ENCODE measurements at places on chromosomes 2 and 18. TPM values are rescaled to one million over a fixed set of nuclear protein-coding genes. Genes with fewer than 3 reads are reported as not detected.

DNA sequence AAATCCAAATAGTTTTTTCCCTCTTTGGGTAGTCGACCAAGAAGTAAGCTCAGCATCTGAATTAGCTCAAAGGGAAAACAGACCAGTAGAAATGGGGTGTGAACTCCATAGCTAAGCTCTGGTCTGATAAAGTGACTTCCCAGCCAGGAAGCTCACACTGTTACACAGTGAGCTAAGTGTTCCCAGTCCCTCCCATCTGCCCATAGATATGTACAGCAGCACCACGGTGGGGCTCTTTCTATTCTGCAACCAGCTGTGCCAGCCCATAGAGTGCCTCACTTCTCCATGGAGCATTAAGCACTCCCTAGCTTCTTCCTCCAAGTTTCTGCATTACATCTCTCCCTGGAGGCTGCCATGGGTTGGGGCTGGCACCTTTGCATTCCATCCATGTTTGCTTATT lies 27.6 kb upstream of the NEMP2 start:
- no peaks in the 10 kb centered on the region for H3K36me3 ChIP-seq
- DNase-seq = no peak
- no peak overlapping the region for H3K4me3 ChIP-seq
- H3K27me3 ChIP-seq = no peaks in the 10 kb centered on the region
- no peak overlapping the region for H3K27ac ChIP-seq

Gene EFEMP1
- total RNA-seq = 0.65 TPM

DNA sequence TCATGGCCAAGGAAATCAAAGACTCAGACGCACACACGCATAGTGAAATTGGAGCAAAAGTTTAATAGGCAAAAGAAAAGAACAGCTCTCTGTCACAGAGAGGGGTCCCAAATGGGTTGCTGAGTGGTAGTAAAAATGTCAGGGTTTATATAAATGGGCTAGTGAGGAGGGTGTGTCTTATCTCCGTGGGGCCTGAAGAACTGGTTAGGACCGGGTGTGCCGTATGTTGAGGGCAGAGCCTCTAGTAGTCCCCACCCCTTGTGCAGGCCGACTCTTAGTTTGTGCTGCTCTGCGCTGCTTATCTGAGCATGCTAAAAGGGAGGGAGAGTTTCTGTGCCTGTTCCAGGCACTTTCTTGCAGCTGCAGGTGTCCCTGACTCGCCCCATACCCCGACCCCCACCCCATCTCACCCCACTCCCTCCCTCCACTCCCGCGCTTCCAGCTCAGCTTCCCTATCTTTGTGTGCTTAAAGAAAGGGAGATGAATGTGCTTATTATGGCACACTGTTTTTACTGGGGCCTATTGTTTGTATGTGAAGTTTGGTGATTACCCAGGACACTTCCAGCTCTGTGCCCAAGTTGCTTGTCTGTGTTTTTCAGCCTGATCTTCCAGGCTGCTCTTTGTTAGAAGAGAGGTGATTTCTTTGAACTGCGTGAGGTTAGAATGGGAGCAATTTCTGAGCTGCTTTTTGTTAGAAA lies 167.4 kb downstream of the SPAG16 start:
- H3K27me3 ChIP-seq = no peaks in the 10 kb centered on the region
- H3K27ac ChIP-seq = no peak overlapping the region
- H3K4me1 ChIP-seq = no peaks in the 10 kb centered on the region
- H3K4me3 ChIP-seq = no peak overlapping the region
- H3K36me3 ChIP-seq = no peaks in the 10 kb centered on the region

Gene FAM117B
- 3.4 TPM for total RNA-seq

Gene DSC2
- 10.9 TPM for total RNA-seq

DNA sequence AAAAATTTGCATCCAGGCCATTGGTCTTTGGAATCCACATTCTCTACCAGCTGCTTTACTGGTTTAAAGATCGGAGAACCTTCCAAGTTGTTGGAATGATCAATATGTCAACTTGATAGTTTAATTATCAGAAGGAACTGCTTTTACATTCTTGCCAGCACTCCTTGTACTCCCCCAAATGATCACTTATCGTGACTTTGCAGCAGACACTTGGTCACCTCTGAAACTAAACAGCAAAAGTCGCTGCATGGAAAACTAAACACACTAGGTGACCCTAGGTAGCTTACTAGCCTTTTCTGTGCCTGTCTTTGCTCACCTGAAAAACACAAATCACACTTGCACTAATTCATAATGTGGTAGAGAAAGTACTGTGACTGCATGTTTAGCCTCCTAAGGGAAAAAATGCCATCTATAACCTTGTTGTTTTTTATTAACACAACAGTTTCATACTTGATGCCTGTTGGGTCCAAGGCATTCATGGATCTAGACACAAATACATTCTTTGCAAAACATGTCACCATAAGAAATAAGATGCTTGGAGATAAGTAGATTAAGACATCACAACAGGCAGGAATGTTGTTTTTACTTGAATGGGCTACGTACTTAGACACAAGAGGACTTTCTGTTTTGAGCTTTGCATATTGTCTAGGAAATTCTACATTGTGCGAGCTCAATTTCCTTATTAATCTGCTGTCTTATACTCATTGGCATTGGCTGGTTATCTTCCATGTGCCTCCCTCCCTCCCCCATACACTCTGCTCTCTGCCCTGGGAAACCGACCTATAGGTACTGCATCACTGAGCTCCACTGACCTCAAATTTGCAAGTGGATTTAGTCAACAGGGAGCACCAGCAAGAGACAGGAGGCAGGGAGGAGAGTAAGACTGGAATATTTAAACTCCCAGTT lies 219.1 kb upstream of the STK17B start:
- H3K27me3 ChIP-seq = no peaks in the 10 kb centered on the region
- no peaks in the 10 kb centered on the region for H3K36me3 ChIP-seq
- H3K4me1 ChIP-seq = no peaks in the 10 kb centered on the region
- H3K4me3 ChIP-seq = no peak overlapping the region

Gene RALBP1
- 34.8 TPM for total RNA-seq

DNA sequence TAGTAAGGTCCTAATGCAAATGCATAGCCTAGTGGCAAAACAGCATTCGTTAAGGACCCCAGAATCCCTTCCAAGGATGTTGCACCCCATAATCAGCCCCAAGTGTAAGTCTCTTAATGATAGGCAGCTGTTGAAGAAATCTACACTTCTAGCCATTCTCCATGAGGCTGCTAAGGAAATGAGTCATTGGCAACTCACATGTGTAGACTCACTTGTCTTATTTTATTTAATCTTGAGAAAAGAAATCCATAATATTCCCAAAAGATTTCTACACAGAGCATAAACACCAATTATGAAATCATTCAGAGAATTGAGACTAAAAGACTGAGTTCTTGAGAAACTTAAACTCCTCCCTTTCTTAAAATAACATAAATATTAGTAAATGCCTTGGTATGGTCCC lies 52.4 kb downstream of the AKAIN1 start:
- H3K27ac ChIP-seq = no peak overlapping the region
- H3K36me3 ChIP-seq = no peaks in the 10 kb centered on the region
- H3K27me3 ChIP-seq = no peaks in the 10 kb centered on the region
- no peaks in the 10 kb centered on the region for H3K4me1 ChIP-seq
- H3K4me3 ChIP-seq = no peak overlapping the region

DNA sequence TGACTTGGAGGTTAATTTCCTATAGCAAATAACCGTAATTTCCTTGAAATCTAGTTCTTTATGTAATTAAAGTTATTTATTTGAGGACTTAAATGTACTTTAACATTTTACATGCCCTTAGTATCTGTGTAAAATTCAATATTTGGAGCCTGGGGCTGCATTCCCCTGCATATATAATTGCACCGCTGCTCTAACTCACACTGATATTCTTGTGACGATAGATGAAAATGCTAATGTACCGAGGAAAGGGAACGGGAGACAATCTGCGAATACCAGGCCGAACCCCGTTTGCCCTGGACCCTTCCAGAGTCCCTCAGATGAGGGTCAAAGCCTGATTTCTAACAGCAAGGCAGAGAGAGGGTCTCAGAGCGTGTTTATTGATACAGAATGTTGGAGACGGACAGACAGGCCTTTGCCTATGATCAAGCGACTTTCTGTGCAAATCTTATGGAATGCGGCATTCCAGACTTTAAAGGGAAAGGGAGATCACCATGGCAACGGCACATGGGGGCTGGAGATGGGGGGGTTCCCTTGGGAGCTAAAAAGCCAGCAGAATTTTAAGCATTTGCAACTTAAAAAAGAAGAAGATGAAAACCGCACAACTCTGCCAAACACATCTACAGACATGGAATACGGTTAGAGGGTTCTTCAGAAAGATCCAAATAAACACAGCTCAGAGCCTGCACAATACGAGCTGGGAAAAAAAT lies 57.6 kb upstream of the TWIST2 start:
- no peaks in the 10 kb centered on the region for H3K27me3 ChIP-seq
- H3K36me3 ChIP-seq = no peaks in the 10 kb centered on the region
- DNase-seq = no peak
- no peak overlapping the region for H3K4me3 ChIP-seq

Gene RMDN2
- 30.6 TPM for total RNA-seq

GRCh38 chr2:158905784-158906183 lies 62.7 kb upstream of the TANC1 start:
- H3K4me1 ChIP-seq = no peaks in the 10 kb centered on the region
- no peak overlapping the region for H3K4me3 ChIP-seq
- no peak overlapping the region for H3K27ac ChIP-seq
- H3K27me3 ChIP-seq = no peaks in the 10 kb centered on the region

Gene FOXI3
- not detected for total RNA-seq

DNA sequence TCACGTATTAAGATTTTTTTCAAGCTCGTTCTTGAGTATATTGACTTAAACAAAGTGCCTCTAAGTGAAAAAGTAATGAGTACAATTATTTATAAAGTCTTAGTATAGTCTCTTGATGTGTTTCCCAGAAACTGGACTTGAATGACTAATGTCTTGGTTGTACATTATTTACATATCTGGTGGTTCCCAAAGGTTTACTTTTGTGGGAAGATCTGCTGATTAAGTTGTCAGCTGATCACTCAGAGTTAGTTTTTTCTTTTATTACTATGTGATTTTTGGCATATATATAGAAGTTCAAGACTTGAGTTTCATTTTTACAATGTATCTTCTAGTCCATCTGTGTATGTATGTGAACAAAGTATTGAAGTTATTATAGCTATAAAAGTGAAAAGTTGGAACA lies 29.5 kb downstream of the RNF144A start:
- H3K36me3 ChIP-seq = no peaks in the 10 kb centered on the region
- H3K4me1 ChIP-seq = no peaks in the 10 kb centered on the region
- no peak overlapping the region for H3K4me3 ChIP-seq
- H3K27ac ChIP-seq = no peak overlapping the region
- no peaks in the 10 kb centered on the region for H3K27me3 ChIP-seq
- DNase-seq = no peak

Gene KATNAL2
- 0.42 TPM for total RNA-seq

- DNase-seq = no peak
- H3K27ac ChIP-seq = no peak overlapping the region
- no peaks in the 10 kb centered on the region for H3K4me1 ChIP-seq
- H3K27me3 ChIP-seq = no peaks in the 10 kb centered on the region
Observed at GRCh38 chr2:238854699-238855229, 6.9 kb downstream of the TWIST2 start.

DNA sequence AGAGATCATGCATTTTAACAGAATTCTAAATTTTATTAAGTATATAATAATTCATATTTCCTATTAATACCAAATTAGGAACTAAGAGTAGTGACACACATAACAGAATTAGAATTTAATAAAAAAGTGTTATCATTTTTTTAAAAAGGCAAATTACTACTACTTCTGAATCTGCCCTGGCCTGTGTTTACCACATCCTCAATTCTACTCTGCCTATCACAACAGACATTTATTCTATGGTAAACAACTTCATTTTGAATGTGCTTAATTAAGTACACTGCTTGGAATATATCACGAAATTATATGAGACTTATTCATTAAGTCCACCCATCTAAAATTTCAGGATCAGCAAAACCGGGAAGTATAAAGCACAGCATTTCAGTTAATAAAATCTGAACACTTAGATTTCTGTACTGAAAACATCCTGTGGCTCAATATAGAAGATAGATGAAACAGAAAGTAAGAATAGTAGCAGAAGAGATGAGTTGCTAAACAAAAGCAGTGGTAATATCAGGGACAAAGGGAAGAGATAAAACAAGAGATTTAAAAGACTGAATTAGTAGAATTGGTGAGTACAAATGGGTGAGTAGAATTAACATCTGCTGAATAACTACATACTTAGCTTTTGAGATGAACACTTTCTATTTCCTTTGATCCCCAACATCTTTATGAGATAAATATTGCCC lies 3.7 kb downstream of the SMC6 start:
- no peak overlapping the region for H3K4me3 ChIP-seq
- peaks cover 3% of the 10 kb centered on the region for H3K36me3 ChIP-seq
- H3K27ac ChIP-seq = no peak overlapping the region
- H3K4me1 ChIP-seq = peaks cover 5% of the 10 kb centered on the region

DNA sequence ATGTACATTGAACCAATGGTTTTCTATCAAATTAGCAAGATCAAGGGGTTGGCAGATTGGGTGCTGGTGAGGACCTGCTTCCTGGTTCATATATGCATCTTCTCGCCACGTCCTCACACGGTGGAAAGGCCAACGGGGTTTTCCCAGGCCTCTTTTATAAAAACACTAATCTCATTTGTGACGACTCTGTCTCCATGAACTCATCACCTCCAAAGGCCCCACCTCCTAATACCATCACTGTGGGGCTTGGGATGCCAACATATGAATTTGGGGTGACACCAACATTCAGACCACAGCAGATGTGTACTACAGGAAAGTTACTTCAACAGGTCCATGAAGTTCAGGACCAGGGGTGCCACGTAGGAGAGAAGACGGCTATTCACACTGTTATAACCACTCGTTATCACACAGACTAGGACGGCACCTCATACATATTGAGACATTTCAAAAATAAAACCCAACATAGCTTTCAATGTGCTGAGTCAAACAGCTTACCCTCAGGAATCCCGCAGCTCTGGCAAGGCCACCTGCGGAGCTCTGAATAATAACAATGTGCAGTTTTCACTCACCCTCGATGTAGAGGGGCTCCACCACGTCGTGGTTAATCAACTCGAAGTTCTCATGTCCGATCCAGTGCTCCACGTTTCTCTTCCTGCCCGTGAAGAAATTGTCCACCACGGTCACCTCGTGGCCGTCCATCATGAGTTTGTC lies 49.3 kb downstream of the UXS1 start:
- H3K27me3 ChIP-seq = no peaks in the 10 kb centered on the region
- peaks cover 4% of the 10 kb centered on the region for H3K36me3 ChIP-seq
- no peak overlapping the region for H3K27ac ChIP-seq

GRCh38 chr18:23225503-23225902 lies 90.2 kb downstream of the CABLES1 start:
- no peak overlapping the region for H3K27ac ChIP-seq
- H3K27me3 ChIP-seq = no peaks in the 10 kb centered on the region
